ENCODE measurements at places on chromosomes 5 and 9.

GRCh38 chr5:14109041-14109747 is 33.9 kb upstream of the TRIO start:
- DNase-seq = no peak

DNA sequence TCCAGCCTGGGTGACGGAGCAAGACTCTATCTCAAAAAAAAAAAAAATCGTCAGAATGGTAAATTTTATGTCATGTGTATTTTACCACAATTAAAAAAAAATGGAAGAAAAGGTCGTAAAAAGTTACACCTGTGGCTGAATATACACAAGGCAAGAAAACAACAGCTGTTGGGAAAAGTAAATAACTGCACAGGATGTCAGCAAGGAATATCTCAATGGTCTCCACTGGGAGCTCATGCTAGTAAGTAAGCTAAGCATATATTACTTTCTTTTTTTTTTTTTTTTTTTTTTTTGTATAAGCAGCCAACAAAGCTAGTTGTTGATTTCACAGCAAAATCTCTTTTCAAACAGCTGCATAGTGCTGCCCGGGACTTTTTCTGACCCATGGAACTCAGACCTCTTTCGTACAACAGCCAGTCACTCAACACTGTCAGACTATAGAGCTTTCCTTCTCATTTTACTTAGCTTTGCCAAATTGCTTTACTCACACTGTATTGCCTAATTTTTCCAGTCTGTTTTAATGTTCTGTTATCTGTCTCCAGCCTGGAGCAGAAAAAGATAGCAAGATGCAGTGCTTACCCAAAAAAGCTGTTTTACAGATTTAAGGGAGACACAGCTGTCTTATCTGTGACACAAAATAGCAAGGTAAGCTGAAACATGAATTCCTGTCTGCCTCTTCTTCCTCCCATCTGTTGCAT is 175.9 kb downstream of the ENC1 start:
- DNase-seq = no peak

- DNase-seq = no peak
Observed at GRCh38 chr9:31185831-31186230, 1198.6 kb upstream of the ACO1 start.

GRCh38 chr9:106945727-106946660 is 83.0 kb downstream of the ZNF462 start:
- DNase-seq = no peak

GRCh38 chr9:129224618-129225489 is 46.8 kb upstream of the IER5L start:
- DNase-seq = no peak

DNA sequence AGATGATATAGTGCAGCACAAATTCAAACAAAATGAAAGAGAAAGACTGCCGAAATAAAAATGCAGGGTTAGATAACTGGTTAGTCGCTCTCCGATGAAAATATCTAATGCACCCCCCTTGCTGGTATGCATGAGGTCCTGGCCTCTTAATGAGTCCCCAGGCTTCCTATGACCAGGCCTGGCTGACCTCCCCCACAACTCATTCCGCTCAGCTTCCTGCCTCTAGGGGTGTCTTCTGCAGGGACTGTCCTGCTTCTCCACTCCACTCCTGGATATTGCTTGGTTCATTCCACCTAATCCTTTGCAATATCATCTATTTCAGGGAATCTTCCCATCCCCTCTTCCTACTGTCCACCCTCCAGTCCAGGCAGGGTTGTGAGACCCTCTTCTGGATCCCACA is 341.8 kb downstream of the ASTN2 start:
- DNase-seq = no peak

DNA sequence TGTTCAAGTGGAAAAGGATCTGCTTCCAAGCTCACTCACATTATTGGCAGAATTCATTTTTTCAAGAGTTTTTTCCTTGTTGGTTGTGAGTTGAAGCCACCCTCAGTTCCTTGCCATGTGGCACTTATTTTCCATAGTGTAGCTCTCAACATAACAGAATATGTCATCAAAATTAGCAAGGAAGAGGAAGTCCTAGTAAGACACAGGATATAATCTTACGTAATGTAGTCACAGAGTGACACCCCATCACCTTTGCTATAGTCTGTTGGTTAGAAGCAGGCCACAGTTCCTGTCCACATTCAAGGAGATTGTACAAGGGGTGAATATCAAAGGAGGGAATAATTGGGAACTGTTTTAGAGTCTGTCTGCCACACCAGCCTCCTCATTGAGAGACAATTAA is 15.7 kb downstream of the IRGM start:
- no peak for DNase-seq

GRCh38 chr5:107426209-107426608 is 244.5 kb downstream of the EFNA5 start:
- DNase-seq = no peak

- no peak for DNase-seq
Observed at GRCh38 chr9:135243201-135244190, 156.0 kb downstream of the OLFM1 start.

DNA sequence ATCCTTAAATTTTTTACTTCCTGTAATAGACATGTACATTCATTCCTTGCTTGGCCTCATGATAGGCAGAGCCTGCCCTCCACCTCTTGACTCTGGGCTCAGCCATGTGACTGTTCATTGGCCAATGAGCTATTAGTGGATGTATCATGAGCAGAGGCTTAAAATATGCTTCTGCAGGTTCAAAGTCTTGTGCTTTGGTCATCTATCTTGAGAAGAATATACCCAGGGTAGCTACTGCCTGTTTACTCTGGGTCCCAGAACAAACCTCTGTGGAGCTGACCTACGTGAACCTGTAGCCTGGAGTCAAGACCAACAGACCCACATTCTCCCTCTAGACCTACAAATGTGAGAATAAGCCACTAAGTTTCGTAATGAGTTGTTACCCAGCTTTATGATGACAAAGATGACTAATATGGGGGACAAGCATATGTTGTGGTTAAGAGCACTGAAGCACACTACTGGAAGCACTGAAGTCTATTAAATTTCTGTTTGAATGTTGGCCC is 244.4 kb downstream of the MAST4 start:
- no peak for DNase-seq

DNA sequence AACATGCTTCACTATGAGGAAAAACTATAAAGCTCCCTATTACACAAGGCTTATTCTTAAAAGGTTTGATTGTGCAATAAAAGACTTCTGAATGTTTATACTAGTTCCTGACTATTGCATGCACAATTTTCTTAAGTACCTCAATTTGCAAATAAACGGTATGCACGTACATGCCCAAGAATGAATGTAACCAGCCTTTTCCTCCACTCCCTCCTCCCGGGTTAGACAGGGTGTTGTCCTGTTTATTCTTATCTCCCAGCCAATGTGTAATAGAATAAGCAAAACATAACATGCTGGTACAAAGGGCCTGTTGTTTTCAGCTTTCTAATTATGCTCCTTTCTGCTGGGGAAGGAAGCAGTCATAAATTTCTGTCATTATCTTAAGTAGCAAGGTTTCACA is 79.1 kb downstream of the AOPEP start:
- DNase-seq = peak; percentile 45

GRCh38 chr5:50745221-50745910 is 78.9 kb downstream of the PARP8 start:
- DNase-seq = no peak

DNA sequence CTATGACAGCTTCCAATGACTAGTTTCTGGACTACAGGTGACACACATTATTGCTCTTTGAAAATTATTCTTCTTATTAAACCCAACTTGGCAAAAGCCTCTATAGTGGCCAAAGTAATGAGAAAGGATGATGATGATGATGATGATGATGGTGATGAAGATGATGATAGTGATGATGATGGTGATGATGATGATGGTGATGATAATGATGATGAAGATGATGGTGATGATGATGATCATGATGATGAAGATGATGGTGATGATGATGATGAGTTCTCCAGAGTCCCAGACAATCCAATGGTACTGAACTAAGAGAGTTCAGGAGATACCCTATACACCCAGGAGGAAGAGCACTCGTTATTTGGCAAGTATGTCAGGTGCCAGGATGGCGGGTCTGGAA is 739.4 kb downstream of the IRX1 start:
- DNase-seq = no peak

DNA sequence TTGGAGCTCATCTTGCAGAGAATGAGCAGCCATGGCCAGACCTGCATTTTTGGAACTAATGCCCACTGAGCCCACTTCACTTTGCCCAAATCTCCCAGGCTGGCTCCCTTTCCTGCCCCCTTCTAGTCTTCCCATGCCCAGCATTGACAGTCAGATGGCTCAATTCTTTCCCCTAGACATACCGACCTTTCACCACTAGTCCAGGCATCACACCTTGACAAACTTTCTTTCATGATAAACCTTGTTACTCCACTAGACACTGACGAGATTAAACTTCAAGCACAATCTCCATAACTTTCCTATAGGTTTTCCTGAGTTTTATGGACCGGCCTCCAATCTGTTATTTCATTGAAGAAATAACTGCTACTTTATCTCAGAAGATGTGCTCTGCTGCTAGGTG is 47.8 kb upstream of the RAI14 start:
- no peak for DNase-seq

DNA sequence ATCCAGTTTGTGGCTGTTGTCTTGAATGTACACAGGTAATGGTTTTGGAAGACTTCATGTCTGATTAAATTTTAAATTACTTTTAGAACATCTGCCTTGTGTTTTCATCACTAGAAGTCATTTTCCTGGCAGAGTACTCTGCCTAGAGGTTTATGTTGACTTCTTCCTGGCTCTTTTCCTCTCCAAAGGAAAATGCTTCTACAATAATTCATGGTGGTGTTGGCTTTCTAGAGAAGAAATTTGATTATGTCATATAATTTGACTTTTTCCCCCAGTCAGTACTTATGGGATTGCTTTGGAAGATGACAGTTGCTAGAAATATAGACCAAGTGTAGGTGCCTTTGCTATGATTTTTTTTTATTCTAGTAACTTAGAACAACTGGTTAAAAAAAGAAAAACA is 46.8 kb downstream of the F2RL2 start:
- no peak for DNase-seq

DNA sequence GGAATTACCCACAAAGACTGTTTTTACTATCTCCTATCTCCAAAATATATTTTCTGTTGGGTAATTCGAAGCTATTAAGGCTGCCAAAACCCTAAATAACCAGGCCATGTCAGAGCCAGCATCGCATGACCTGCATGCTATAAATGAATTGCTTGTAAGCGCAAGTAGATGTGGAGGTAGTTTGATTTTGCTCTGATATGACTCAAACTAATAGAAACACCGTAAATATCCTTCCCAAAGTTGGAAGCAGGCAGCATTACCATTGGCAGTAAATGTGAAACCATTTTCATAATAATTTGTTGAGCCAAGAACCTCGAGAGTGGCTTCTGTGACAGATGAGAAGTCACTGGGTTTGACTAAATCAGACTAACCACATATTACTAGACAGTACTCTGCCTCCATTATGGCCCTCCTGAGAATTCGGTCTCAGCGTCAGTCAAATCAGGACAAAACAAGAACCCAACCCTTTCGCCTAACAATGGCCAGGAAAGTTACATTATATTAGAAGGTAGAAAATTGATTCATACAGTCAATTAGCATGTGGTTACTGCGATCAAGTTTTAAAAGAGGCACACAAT is 289.8 kb downstream of the SPOCK1 start:
- peak; percentile 78 for DNase-seq

- no peak for DNase-seq
Observed at GRCh38 chr5:18798058-18798457, 1163.8 kb downstream of the TAF11L14 start.

- DNase-seq = peak; percentile 21
Observed at GRCh38 chr5:36240779-36241630, 720 bp downstream of the NADK2 start.

DNA sequence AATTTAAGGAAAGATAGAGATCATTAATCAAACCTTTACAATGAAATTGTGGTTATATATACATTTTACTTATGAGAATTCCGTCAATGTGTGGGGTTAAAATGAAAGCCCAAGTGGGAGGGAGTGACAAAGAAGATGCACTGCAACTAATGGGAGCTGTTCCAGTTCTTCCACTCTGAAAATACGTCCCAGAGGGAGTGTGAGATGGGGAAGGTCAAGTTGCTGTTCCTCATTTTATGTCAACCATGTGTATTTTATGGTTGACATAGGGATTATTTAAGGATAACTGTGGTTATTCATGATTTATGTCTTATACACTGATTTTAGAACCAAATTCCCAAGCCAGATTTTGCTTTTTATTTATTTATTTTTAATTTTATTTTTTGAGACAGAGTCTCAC is 14.2 kb upstream of the RGS3 start:
- no peak for DNase-seq

- DNase-seq = no peak
Observed at GRCh38 chr5:67293226-67293625, 96.6 kb upstream of the CD180 start.

DNA sequence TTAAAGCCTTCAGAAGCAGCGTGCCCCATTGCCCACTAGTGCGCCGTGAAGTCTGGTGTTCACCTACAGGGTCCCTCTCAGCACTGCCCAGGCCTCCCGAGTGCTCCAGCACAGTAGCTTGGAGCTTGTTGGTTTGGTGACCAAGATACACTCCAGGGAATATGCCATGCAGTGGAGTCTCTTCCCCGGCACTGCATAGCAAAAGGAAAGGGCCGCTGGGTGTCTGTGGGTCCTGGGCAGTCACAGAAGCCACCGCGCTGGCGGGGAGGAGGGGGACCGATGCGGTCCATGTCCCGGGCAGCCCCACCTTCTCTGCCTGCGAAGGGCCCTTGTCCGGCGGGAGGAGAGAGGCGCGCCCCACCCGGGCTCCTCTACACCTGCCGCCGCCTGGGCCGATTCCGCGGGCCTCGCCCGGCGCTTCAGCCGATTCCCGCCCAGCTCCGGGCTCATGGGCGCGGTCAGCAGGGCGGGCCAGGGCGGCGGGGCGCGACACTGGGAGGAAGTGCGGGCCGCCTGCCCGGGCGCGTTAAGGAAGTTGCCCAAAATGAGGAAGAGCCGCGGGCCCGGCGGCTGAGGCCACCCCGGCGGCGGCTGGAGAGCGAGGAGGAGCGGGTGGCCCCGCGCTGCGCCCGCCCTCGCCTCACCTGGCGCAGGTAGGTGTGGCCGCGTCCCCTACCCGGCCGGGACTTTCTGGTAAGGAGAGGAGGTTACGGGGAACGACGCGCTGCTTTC is at the start of gene SYK:
SYK (plus strand) TSS at position 579 of the 732 bp plus-strand sequence. CDS start 42,080 bp downstream, outside the sequence.
- DNase-seq = peak; percentile 51

DNA sequence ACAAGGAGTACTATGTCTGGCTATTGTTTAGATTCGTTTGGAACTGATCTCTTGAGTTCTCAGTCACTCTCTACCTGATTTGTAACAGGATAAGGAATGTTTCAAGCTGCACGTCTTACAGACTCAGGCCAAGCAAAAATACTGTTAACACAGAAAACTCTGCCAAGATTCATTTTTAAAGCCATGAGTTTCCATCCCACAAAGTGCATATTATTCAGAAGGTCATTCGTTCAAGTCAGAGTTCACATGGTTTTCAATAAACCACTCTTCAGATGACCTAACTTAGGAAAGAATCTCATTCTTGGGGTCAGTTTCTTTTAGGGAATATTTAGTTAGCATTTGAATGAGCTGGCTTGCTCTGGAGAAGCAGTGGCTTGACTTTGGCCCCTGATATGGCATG is 49.3 kb downstream of the F2R start:
- DNase-seq = no peak

DNA sequence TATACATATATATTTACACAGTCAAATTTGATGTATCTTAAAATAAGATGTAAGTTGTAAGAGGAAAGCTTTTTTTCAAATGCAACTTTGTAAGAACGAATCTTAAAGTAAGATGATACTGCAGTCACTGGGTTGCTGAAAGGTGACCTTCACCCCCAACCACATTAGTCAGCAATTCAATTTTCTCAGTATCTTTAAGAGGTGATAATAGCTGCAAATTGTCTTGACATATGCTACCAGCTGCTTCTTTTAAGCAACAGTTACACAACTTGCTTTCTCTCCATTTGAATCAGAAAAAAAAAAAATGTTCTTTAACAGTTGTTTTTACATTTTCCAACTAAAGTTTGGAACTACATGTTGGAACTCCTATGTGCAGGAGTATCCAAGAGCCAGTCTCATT is 246.6 kb upstream of the CCNG1 start:
- no peak for DNase-seq

Measured in DMS79 (cell line).